Right cardiac atrium (tissue), 5 donors: ENCODE measurements at places on chromosomes 7 and 10. TPM values are rescaled to one million over a fixed set of nuclear protein-coding genes. Genes with fewer than 3 reads are reported as not detected.

DNA sequence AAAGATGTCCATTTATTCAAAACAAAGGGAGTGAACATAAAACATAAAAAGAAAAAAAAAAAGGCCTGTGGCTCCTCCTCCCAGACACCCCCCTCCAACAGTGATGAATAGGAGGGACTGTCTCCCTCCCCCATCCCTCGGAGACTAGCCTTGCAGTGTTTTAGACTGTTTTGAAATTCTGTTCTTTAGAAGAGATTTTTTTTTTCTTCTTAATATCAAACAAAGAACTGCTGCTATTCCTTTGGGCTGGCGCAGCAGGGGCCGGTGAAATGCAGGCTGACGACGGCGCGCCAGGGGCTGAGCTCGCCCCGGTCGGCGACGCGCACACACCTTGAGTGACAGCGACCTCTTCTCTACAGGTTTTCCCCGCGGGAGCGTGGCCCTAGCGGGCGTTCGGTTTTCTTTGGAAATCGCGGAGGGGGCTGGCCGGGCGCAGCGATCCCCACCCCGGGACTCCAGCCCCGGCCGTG lies at the start of gene LANCL2:
Gene LANCL2, plus strand, starts transcription at position 133 of the 470 bp plus-strand sequence. CDS start 689 bp downstream, outside the sequence.
- DNase-seq: no peak

DNA sequence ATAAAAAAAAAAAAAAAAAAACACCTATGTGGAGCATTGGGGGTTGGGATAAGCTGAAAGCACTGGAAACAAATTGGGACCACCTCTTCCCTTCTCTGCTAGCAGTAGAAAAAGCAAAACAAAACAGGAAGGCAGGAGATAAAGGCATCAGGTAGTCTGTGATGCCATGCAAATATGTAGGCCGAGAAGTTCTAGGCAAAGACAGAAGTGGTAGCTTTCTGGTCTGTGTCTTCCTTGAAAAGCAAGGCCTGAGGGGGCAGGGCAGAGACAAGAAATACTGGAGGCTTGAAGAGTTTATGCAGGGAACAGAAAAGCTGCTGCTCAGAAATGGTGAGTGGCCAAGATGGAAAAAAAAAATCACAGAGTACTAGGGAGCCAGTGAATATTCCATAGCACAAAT lies 111.1 kb downstream of the ELMO1 start:
- DNase-seq: no peak

GRCh38 chr7:156438011-156438410 lies 202.6 kb upstream of the RNF32 start:
- no peak for DNase-seq

DNA sequence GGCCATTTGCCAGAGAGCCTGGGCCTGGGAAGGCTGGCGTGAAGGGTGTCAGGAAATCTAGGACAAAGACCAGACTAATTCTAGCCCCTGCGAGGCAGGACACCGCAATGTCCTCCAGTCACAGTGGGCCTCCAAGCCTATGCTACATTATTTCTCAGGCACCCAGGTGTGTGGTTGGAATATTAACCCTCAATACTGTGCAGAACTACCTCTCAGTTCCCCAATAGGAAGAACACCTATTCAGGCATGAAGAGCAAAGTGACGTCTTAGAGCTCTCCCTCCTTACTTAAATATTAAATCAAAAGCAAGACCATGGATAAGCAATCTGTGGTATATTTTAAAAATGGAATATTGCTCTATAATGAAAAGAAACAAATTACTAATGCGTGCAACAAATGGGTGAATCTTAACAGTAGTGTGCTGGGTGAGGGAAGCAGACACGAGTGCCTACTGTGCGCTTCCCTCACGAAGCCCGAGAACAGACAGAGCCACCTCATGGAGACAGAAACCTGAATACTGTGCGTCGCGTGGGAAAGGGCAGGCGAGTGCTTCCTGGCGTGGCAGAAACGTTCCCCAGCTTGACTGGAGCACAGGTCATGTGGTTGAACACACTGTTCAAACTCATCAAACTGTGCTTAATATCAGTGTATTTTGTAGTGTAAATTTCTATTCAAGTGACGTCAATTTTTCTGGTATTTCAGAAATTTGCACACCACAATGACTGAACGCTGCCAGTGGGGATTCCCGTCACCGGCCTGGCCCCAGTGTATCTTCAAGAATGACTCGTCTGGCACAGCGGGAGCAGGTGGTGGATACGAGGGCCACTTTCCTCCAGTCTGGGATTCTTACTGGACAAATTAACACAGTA lies 15.5 kb upstream of the PTPRN2 start:
- no peak for DNase-seq

GRCh38 chr7:149664666-149665065 lies 108.7 kb downstream of the ZNF467 start:
- DNase-seq: no peak

DNA sequence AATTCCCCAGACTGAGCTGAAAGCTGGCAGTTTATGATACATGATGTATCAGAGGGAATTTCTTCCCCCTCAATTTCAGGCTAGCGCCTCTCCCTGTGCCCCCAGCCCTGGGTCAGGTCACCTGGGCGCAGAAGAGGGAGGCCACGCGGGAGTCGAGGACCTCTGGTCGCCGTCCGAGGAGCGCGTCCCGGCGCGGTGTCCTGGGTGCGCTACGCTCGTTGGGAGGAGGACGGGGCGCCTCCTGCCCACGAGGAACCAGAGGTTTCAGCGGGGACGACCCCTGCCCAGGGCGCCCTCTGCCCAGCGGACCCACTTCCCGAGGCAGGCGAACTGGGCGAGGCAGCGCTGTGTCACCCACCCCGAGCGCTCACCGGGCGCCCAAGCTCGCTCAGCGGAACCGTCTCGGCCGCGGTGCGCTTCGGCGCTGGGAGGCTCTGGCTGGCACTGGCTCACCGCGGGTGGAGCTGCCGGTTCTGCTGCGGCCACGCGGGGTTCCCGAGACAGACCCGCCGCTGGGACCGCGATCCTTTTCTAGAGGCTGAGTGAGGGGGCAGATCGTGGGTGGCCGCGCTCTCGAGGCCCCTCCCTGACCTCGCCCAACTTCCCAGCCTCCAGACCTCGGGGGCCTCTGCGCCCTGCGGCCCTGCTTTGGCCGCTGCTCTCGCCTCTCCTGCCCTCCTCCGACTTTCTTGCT lies at the start of gene FAM237B:
Gene FAM237B, minus strand, starts transcription at position 504 of the 694 bp plus-strand sequence. CDS start 1,556 bp downstream, outside the sequence.
- no peak for DNase-seq

Gene ABCB1
- 0.62 TPM for total RNA-seq

Gene PRKRIP1
- 20.5 TPM for total RNA-seq

Gene RAB19
- not detected for total RNA-seq
